ENCODE measurements at places on chromosomes 11 and 22. TPM values are rescaled to one million over a fixed set of nuclear protein-coding genes. Genes with fewer than 3 reads are reported as not detected.
A peak's percentile ranks its signal among the peaks of the same experiment; 100 is the strongest.

Gene ETS1
- 87.7 TPM for total RNA-seq

Gene TUBA8
- 0.79 TPM for total RNA-seq

Gene RPL3
- 1,056 TPM for total RNA-seq

Gene RBMXL2
- not detected for total RNA-seq

Gene FAT3
- 41.0 TPM for total RNA-seq

Gene OR52N4
- total RNA-seq = not detected

Gene OSM
- not detected for total RNA-seq

Gene LDHAL6A
- not detected for total RNA-seq

Gene CBX6
- total RNA-seq = 38.9 TPM

DNA sequence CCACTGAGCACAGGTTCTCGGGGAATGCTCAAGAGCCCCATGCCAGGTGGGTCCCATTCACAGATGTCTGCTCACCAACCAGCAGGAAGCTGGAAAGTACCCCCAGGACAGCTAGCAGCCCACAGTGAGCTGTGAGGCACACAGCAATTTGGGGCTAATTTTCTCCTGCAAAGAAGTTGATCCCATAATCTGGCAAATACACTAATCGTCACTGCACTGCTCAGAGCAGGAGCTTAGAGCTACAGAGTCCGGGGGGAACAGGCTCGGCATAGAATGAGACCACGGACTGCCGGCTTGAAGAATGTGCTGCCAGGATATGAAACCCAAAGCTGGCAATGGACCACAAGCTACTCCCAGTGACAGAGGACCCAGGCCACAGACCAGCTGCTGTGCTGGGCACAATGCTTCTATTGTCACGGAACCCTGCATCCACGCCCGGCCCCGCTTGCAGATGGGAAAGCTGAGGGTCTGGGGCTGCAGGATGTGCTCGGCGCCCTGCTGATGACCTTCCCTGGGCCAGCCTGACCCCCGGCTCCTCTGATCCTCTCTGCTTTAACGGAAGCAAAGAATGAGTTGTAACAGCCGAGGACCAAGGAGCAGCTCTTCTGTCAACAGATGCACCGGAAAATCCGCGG, 239.7 kb downstream of the CTTN start:
- no peak for DNase-seq

DNA sequence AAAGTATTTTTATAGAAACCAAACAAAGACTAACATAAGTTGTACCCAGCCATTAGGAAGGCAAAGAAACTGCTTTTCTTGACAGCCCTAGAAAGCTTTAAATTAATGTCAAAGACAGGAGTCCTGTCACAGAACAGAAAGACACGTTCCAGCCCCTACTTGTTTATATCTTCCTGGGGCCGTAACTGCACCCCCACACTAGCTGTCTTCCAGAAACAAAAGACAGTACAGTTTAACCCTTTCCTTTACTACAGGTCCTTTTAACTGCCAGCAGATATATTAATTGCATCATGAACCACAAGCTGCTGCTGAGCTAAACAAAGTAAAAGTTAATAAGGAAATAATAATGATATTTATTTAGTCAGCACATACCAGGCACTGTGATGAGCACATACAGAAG, 20.3 kb upstream of the CFAP300 start:
- DNase-seq = no peak

- DNase-seq = no peak
Measured at GRCh38 chr11:113531575-113532451, 56.6 kb upstream of the DRD2 start.

DNA sequence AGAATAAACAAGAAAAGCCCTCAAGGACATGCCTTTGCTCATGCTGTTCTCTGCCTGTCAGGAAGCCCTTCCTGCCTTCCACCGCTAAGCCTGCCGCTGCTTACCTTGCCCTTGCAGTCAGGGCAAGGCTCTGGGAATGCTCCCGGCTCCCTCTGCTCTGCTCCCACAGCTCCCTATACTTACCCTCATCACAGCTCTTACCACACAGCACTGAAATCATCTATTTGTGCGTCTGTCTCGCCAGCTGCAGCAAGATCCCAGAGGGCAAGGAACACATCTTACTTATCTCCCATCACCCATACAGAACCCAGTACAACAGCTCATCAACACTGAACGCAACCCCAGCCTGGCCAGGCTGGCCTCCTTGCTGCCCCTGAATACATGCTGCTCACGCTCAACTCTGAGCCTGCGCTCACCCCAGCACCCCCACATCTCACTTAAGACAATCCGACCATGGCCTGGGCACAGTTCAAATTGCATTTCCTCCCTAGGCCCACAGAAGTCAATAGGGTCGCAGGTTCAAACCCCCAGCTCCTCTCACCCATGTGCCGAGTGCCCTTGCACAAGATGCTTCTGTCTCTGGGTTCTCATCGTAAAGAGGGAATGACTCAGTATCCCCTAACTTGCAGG, 161.8 kb downstream of the IGLL1 start:
- no peak for DNase-seq

- DNase-seq = no peak
Measured at GRCh38 chr22:32991353-32992101, 66.7 kb downstream of the SYN3 start.

DNA sequence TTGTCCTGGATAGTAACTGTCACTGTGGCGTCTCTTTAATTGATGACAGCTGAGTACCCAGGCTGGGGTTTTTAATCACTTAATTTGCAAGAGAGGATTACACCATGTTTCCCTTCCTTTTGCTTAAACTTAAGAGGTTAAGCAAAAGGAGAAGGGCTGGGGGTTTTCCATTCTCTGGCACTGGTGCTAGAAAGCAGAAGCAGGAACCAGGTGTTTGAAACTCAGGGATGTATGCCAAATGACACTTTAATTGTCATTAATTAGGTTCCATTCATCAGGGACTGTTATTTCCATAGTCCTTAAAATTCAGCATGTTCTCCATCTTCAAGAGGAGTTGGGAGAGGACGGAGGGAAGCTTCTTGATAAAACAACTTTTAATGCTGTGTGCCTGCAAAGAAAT, 746.2 kb downstream of the NELL1 start:
- DNase-seq = no peak

- DNase-seq = peak; percentile 19
Measured at GRCh38 chr11:17719938-17720795, 796 bp downstream of the MYOD1 start.

- no peak for DNase-seq
Measured at GRCh38 chr22:19983741-19984140, 32.9 kb downstream of the ARVCF start.

DNA sequence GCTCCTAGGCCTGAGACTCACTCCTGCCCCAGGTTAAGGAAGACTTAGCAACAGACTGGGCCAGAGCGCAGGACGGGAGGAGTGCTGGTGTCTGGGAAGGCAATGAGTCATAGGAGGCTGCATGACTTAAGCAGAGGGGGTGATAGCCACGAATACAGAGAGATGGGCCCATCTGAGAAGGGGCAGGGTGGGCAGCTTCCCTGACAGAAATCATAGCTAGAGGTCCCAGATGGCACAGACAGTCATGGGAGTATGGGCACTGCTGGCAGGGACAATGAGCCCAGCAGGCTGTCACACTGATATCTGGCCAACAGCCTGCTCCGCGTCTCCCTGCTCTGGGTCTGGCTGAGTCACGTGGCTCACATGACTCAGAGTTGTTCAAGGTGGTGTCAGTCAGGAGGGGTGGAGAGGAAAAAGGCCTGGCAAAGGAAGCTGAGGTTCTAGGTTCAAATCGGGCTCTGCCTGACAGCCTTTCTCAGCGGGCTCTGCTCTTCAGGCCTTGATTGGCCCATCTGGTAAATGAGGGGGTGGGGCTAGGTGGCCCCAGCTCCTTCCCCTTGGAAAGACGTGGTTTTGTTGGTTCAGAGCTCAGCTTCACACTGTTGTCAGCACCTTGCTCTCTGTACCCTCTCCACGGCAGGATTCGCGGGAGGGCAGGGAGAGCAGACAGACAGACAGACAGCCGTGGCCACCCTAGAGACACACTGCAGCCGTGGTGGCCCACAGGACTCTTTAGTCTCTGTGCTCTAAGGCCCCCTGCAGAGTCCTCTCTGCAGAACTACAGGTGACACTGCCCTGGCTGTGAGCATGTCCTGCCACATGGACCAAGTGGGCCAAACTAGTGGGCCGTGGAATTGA, 47.8 kb downstream of the DBX1 start:
- peak; percentile 99 for DNase-seq

DNA sequence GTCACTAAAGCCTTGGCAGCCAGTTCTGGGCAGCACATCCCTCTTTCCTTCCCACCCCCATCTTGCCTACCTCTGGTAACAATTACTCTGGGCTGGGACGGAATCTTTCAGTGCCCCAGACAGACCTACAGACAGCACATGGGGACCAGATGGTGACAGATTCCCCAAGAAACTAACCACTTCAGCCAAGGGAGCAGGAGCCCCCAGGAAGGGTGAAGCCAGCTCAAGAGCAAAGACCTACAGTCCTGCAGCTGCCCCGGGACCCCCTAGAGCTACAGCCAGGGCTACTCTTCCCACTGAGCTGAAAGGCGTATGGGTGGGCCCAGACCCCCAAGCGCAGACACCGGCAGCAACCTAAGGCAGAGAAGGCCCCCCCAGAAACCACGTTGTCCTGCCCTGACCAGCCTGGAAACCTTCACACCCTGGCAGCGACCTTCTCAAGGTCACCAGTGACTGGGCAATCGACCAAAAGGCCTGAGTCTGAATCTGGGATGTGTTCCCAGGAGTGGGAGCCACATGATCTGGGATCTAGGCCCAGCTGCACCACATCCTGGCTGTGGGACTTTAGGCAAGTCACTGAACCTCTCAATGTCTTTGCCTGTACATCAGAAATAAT, 65.8 kb downstream of the LRRC32 start:
- peak; percentile 70 for DNase-seq

GRCh38 chr22:28052825-28053269, 133.8 kb upstream of the PITPNB start:
- DNase-seq = no peak

DNA sequence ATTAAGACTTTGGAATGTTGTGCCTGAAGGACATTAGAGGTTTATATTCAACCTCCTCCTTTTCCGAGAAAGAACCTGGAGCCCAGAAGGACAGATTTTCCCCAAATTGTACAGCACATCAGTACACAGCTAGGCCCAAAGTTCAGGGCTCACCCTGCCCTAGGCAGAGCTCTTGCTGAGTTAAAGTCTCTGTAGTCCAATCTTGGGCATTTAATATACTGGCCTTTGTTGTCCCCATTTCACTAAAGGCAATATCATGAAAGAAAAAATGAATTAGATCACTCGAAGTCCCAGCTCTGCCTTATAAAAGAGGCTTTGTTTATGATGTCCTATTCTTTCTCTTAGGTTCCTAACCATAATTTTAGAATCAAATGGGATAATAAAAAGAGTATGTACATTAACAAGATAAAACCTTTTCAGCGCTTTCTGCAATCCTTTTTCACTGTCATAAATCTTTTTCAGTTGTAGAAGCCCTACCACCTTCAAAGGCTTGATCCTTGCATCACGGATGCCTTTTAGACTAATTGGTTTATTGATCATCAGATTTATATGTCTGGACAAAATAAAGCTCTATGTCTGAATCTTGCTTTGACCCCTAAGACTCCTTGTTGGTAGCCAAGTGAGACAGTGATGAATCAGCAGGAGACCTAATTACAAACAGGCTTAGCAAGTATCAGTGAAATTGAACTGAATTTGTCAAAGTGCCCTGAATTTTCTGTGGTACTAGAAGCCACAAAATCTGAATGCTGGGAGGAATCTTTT, 39.8 kb downstream of the RELT start:
- peak; percentile 48 for DNase-seq

GRCh38 chr11:74417379-74417804, 19.2 kb upstream of the PGM2L1 start:
- DNase-seq = peak; percentile 78

- DNase-seq = no peak
Measured at GRCh38 chr11:76705826-76706225, 35.3 kb upstream of the LRRC32 start.

DNA sequence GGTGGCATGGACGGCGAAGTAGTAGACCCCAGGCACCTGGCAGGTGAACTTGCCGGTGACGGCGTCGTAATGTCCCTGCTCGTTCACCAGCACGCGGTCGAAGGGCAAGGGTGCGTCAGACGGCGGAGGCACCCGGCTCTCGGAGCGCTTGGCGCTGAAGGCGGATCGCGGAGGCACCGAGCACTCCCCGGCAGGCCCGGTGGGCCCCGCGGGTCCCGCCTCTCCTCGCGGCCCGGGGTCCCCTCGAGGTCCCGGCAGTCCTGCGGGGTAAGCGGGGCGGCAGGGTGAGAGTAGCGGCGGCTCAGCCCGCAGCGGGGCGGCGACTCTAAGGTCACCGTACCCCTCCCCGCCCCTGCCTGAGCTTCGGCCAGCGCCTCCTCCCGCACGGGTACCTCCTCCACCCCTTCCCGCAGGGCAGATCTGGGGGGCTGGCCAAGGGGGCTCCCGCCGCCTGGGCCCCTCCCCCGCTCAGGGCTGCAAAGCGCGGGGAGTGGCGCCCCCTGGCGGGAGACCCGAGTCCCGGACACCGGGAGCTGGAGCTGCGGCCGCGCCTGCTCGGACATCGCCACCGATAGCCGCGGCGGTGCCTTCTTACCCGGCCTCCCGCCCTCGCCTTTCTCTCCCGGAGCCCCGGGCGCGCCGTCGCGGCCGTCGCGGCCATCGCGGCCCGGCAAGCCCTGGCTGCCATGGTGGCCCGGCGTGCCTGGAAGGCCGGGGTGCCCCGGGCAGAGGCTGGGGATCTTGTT, 921 bp downstream of the C1QTNF5 start:
- no peak for DNase-seq

GRCh38 chr11:2451916-2452315, 7.1 kb downstream of the KCNQ1 start:
- no peak for DNase-seq

GRCh38 chr11:112524798-112525197, 264.1 kb upstream of the PLET1 start:
- DNase-seq = no peak

DNA sequence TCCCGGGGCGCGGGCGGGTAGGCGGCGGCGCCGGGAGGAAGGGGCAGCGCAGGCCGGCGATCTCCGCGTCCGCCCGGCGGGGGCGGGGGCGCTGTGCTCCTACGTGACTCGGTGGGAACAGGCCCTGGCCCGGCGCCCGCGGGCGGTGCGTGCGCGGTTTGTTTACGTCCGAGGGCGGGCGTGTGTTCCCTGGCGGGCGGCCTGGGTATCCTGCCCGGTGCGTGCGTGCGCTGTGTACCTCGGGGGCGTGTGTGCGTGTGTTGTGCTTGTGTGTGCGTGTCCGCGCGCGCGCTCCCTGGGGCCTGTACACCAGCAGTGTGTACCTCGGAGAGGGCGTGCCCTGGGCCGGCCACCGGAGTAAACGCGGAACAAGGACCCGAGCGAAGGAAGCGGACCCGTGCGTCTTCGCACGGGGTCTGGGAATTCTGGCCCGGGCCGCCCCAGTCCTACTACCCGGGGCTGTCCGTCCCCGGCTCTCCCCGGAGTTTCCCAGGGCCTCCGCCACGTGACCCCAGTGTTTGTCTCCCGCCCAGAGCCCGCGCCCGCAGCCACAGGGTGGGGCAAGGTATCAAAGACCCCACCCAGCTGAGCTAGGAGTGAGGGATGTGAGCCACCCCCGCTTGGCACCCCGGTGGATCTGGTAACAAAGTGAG, 769 bp downstream of the MAFF start:
- peak; percentile 81 for DNase-seq

Measured in astrocyte (in vitro differentiated cells and primary cell).